ENCODE measurements at places on chromosomes 6 and 20.

DNA sequence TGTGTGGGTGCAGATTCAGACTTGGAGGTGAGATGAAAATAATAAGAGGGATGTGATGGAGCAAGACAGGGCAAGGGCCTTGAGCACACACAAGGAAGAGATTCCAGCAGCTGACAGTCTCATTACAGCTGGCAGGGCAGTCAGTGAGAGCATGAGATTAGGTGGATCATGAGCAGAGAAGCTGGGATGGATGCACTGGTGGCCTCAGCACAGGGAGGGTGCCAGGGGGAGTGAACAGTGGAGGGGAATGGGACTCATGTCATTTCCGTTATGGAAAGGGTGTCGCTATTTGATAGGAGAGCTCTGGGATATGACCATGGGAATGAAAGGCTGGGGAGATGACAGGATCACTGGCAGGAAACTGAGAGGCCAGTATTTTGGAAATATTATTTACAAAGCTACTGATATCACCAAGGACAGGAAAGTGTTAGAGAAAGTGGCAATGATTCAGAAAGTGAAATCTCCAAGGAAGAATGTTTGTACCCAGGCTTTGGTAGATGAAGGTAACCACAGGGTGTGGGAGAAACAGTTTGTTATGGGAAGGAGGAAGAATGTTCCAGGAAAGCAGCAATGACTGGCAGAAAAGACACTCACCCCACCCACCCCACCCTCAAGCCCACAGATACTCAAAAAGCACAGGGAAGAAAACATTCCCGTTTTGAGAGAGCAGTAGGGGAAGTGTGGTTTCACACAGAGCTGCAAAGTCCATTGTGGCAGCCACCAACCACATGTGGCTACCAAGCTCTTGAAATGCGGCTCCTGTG is 214.7 kb upstream of the PROKR2 start:
- DNase-seq, result no peak

DNA sequence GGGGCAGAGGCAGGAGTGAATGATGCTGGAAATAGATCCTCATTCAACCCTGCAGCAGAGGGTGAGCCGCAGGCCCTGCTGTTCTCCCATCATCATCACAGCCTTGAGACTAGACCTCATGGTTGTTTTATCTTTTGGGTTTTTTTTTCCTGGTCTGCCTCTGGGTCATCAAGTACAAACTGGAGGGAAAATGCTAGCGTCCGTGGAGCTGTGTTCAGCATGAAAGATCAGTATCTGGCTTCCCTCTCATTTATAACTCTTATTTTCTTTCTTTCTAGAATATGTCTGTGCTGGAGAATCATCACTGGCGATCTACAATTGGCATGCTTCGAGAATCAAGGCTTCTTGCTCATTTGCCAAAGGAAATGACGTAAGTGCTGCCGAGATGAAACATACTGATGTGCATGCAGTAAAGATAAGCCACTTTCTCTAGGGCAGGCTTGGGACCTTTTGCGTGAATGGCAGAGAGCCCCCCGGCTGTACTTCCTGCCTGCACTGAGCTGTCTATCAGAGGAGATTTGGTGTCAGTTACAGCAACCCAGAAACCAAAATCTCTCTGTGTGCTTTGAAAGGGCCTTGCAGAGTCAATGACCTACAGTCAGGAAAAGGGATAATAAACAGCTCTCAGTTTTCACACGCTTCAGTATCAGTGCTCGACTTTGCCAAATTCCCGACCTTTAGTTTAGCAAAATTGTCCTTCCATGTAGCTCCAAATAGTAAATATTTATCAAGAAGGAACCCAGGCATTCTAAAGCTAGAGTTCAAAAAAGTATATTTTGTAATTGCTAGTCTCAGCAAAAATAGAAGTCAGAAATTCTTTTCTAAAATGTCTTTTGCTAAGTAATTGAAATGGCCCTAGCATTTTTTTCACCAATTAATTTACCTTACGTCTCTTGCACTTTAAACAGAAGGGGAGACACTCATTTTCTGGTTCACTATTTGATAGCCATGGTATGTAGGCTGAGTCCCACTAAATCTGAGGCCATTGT is 76.3 kb downstream of the MTFR2 start:
- no peak for DNase-seq

DNA sequence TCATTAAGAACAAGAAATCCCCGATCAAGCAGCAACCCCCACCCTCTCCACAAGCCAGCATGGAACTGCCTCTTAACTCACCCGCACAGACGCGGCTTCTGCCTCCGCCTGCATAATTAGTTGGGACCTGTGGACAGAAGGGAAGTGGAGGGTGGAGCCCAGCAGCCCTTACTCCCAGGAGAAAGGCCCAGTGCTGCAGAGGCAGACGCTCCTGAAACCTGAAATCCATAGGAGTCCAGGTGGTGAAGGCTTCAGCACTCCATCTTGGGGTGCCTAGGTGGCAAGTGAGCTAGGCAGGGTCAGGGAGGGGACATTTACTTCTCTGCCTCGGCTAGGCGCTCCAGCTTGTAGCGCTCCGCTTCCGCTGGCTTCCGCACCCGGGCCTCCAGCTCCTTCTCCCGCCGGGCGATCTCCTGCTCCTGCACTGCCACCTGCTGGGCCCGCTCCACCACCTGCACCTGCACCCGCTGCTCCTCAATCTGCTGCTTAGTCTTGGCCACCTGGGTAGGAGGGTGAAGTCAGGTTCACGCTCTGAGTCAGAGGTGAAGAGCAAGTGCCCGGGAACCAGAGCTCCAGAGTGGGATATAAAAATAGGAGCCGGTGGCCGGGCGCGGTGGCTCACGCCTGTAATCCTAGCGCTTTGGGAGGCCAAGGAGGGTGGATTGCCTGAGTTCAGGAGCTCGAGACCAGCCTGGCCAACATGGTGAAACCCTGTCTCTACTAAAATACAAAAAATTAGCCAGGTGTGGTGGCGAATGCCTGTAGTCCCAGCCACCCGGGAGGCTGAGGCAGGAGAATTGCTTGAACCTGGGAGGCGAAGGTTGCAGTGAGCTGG is 10.7 kb downstream of the TUBB start:
- DNase-seq, result peak; percentile 72

DNA sequence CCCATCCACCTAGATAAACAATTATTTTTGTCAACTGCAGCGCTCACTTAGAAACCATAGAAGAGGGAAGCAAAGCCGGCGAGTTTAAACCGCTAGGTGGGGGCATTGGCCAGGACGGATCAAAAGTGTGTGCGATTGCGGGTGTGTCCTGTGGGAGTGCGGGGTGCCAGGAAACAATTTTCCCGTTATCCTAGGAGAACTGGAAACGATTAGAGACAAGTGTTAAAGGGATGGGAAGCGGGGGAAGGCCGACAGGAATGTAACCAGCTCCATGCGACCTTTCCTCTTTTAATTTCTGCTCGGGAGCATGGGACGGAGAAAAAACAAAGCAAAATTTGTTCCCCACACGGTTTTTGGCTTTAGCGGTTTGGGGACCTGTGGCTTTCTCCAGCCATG is 2.8 kb upstream of the HTR1B start:
- no peak for DNase-seq

DNA sequence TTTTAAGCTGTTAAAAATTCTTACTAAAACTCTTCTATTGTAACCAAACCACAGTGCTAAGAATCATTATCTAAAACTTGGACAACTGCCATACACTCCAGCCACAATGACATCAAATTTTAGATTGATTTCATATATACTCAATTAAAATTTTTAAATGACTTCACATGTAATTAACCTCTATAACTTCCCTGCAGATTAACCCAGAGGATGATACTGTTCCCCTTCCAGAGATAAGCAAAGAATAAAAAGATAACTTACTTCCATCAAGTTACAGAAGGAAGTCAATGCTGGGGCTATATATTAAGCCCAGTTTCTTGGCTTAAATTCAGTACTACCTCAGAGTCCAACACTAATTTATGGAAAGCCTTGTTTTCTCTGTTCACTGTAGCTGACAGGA is 71.3 kb downstream of the ARHGAP18 start:
- DNase-seq, result no peak

DNA sequence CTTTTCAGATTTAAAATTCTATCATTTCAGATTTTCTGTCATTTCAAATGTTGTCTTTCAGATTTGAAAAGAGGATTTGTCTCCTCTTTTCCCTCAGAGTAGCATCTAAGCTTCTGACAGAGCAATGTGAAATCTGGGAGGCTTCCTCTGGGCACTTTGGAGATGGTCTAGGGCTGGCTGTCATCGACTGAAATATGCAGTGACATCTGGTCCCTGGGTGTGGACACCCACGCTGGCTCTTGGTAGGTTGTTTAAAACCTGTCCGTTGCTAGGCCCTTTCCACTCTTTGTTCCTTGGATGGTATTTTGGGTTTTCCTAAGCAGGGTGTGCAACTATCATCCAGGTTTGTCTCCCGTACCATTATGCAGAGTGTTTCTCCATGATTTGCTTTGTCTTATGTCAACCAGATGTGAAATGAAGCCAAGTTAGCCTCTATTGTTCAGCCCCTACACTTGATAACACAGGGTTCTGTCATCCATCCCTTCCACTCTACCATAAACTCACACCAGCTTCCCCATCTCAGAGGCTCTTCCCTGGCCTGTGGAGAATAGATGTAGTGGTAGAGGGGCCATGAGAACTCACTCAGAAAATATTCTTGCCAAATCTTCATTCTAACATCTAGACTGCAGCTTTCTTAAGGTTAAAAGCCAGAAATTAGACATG is 5.0 kb upstream of the VIP start:
- no peak for DNase-seq

GRCh38 chr6:54598787-54599313 is 247.7 kb upstream of the FAM83B start:
- no peak for DNase-seq

DNA sequence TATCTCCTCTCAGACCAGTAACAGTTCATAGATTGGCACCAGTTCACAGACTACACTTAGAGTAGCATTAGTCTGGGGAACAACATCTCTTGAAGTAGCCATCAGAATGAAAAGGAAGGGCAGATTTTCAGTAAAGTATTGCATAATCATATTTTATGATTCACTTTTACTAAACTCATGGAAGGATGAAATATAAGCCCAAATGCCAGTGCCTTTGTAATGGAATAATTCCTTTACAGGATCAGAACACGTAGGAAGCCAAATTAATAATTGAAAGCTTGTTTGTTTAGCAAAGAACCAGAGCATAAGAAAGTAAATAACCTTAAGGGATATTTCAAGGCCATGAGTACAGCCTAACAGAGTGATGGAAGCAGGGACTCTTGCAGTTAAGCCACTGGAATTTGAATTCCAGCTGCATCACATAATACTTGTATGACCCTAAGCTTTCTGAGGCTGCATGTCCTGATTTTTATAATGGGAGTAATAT is 11.4 kb upstream of the LOC128125822 start:
- no peak for DNase-seq

DNA sequence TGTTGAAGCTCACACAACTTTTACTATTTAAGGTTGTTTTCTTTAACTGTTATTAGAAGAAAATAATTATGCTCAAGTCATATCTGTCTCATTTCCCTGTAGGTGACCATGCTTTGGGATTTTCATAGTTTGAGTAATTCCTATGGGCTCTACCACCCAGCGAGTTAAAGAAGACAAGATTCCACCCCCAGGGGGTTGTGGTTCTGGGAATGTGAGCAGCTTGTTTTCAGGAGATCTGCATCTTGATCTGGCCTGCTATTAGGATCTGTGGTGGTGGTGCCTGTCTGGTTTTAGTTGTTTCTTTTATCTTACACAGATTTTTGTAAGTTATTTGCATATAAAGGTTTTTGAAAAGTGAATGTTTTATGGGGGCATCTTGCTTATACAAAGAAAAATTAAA is 20.2 kb upstream of the REV3L start:
- no peak for DNase-seq

DNA sequence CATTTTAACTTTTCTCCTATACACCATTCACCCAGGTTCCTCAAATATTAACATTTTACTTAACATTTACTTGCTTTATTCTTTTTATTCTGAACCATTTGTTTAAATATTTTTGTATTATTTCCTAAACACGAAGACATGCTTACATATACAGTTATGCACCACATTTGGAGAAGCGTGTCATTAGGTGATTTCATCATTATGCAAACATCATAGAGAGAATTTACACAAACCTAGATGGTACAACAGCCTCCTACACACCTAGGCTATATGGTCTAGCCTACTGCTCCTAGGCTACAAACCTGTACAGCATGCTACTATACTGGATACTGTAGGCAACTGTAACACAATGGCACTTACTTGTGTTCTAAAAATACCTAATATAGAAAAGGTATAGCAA is 6.6 kb downstream of the TDP2 start:
- no peak for DNase-seq

GRCh38 chr20:50242863-50243609 is 52.4 kb downstream of the CEBPB start:
- no peak for DNase-seq

- DNase-seq, result no peak
These were observed 78.3 kb upstream of the CTNNBL1 start for GRCh38 chr20:37615340-37616109.

- DNase-seq, result no peak
These were observed 143.8 kb downstream of the FNDC1 start for GRCh38 chr6:159313018-159313417.
